ENCODE measurements at places on chromosomes 2 and 18. TPM values are rescaled to one million over a fixed set of nuclear protein-coding genes. Genes with fewer than 3 reads are reported as not detected.

NCK2 gene
- polyA plus RNA-seq = 48.1 TPM

LINC00305 gene
- not detected for polyA plus RNA-seq

- peak; percentile 37 for DNase-seq
These were observed 41.9 kb upstream of the SCN9A start for GRCh38 chr2:166417669-166418068.

DNA sequence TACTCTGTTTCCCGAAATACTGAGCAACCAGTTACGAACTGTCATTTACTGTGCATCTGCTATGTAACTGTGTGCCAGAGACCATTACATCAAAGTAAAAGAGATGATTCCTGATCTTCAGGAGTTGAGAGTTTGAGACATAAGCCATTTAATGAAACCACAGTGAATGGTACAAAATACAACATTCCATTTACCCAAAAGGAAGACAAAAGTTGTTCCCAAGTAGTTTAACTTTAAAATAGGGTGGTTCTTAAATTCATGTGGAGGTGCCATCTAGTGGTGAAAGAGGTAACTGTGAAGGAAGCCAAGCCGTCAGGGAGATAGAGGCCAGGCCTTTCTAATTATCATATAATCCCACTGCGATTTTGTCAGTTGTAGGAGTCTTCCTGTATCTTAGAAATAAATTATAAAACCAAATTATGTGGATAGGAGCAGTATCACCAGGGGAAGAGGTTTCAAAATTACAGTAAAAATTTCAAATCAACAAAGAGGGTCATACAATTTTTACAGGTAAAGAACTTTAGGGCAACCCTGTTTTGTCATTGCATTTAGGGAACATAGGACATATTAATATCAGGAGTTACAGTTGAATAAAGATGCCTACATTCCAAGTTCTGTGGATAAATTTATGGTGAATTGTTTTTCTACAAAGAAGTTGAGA lies 67.7 kb downstream of the EPAS1 start:
- peak; percentile 39 for DNase-seq

- peak; percentile 99 for DNase-seq
These were observed 4.0 kb downstream of the WDR54 start for GRCh38 chr2:74425523-74425922.

GRCh38 chr18:55384551-55385275 lies 203.3 kb downstream of the TCF4 start:
- peak; percentile 32 for DNase-seq

DNA sequence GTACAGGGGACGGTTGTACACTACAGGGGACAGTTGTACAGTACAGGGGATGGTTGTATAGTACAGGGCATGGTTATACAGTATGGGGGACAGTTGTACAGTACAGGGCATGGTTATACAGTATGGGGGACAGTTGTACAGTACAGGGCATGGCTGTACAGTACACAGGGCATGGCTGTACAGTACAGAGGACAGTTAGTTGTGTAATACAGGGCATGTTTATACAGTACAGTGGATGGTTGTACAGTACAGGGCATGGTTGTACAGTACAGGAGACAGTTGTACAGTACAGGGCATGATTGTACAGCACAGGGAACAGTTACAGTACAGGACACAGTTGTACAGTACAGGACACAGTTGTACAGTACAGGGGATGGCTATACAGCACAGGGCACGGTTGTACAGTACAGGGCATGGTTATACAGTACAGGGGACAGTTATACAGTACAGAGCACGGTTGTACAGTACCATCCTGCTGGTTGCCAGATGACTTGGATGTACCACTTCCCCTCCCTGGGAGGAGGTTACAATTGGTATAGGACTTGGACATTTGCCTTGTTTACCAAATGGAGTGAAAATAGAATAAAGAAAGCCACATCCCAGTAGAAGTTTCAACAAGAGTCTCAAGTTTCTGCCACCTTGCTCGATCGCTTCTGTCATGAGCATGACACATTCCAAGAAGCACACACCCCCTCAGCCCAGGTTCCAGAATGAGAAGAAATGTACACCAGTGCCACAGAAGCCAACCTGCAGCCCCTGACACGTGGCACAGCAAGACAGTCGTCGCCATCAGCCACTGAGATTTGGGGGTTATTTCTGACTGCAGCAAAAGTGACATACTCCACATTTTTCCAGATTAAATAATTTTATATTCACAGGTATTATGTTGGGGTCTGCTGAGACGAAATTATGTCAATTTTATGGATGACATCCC lies 16.0 kb downstream of the CYRIA start:
- no peak for DNase-seq

DNA sequence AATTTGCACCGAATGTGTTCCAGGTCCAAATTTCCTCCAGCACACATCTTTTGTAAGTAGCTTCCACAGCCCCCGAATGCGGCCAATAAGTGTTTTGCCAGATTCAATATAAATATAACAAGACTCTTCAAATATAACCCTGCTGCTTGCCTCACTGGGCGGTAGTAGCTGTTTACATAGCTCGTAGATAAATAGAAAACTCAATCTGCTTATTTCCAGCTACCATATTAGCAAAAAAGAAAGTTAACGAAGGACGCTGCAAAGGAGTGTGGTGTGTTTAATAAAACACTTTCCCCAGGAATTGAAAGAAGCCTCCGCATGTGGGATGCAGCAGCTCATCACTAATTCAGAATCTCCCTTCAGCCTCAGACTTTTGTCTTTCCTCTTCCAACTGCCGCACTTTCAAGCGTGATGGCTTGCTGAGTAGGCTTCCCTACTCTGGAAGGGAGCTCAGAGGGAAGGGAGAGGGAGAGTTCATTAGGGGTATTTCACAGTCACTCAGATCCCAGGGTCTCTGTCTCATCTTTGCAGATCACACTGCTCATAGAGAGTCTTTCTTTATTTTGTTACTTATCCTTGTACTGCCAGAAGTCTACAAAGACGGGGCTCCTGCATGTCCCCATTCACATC lies 367.0 kb downstream of the RND3 start:
- no peak for DNase-seq

DNA sequence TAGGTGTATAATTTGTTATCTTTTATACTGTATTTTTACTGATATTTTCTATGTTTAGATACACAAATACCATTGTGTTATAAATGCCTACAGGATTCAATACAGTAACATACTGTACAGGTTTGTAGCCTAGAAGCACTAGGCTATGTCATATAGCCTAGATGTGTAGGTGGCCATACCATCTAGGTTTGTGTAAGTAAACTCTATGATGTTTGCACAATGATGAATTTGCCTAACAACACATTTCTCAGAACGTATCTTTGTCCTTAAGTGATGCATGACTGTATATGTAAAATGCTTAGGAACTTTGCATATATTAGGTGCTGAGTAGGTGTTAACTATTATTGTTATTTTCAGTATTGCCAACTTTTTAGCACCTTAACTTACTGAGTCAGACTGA lies 17.3 kb downstream of the UNC80 start:
- no peak for DNase-seq

GRCh38 chr2:165539985-165540384 lies 70.5 kb downstream of the CSRNP3 start:
- no peak for DNase-seq

Data from mammary epithelial cell (primary cell).